ENCODE measurements at places on chromosomes 6 and 20.

GRCh38 chr6:45801471-45802289 lies 214.0 kb downstream of the CLIC5 start:
- DNase-seq: no peak

GRCh38 chr6:91482498-91482897 lies 895.6 kb upstream of the MAP3K7 start:
- DNase-seq: no peak

GRCh38 chr20:31516651-31517050 lies 2.4 kb downstream of the HM13 start:
- no peak for DNase-seq

- DNase-seq: no peak
Measured at GRCh38 chr6:115404446-115404845, 656.2 kb downstream of the FRK start.

Data from NCI-H2029 treated with DMSO at 0.1 percent for 48 hours (cell line).